ENCODE measurements at places on chromosomes 7 and 10.

- no peak for DNase-seq
These were observed 57.4 kb upstream of the SDK1 start for GRCh38 chr7:3243680-3244079.

GRCh38 chr7:95396136-95397032 lies at the start of gene PON3:
TSS of gene PON3 (minus strand) at chr7:95396375. CDS start at chr7:95396350, 25 bp downstream.
- DNase-seq, result no peak

DNA sequence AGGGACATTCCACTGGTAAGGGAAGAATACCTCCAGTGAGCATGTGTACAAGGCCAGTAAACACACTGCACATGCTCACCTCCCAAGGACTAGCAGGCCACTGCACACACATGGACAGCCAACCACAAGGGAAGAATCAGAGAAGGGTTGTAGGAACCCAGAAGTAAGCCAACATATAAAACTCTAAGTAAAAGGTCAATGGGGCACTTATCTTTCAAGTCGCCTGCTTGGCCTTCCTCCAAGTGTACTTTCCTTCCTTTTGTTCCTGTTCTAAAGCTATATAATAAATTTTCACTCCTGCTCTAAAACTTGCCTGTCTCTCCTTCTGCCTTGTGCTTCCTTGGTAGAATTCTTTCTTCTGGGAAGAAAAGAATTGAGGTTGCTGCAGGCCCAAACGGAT lies 33.0 kb downstream of the ORC5 start:
- DNase-seq, result no peak

DNA sequence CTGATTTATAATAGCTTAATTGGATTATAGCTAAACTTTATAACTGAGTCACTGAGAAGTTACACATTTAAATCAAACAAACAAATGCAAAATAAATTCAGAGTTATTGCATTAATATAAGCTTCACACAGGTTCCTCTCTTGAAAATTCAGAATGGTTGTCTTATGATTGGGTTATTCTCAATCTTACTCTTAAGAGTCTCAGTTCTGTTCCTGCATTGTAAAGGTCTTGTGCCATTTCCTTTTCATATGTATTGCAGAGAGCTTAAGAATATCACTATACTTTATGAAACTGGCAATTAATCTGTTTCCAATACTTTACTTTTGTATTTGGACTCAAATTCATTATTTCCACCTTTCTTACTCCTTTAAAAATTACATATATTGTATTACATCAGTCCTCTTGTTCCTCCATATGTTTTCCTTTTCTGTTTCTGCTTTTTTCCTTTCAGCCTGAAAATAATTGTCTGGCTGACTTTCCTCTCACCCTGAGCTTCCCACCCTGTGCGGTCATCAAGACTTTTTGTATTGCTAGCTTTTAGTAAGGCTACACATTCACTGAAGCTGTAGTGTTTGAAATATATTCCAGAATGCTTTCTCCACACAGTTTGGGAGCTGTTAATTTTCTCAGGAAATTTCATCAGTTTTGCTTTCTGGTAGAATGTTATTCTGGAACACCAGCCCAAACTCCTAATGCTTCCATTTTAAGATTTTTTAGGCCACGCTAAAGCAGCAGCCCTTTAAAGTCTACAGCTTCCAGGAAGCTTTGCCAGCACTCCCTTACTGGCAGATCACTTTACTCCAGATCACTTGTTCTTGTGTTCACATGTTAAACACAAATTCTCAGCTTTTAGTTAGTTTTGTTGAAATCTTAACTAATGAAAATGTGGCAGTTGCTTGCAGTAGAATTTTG lies 139.4 kb downstream of the KCND2 start:
- DNase-seq, result no peak

DNA sequence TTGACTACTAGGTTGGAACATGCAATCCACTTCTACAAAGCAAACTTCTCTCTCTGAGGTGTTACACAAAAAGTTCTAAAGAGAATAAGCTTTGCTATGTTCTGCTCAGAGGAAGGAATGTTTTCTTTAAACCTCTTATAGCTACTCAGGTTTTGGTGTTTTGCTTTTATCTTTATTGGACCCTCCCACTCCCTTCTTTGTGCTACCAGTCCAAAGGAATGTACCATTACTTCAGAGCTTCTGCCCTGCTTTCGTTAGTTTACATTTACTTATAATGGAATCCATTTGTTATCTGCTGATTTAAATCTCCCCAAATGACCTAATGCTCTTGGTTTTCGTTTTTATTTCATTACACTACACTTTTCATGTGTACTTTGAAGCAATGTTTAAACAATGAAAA lies 154.9 kb downstream of the ATE1 start:
- peak; percentile 50 for DNase-seq

DNA sequence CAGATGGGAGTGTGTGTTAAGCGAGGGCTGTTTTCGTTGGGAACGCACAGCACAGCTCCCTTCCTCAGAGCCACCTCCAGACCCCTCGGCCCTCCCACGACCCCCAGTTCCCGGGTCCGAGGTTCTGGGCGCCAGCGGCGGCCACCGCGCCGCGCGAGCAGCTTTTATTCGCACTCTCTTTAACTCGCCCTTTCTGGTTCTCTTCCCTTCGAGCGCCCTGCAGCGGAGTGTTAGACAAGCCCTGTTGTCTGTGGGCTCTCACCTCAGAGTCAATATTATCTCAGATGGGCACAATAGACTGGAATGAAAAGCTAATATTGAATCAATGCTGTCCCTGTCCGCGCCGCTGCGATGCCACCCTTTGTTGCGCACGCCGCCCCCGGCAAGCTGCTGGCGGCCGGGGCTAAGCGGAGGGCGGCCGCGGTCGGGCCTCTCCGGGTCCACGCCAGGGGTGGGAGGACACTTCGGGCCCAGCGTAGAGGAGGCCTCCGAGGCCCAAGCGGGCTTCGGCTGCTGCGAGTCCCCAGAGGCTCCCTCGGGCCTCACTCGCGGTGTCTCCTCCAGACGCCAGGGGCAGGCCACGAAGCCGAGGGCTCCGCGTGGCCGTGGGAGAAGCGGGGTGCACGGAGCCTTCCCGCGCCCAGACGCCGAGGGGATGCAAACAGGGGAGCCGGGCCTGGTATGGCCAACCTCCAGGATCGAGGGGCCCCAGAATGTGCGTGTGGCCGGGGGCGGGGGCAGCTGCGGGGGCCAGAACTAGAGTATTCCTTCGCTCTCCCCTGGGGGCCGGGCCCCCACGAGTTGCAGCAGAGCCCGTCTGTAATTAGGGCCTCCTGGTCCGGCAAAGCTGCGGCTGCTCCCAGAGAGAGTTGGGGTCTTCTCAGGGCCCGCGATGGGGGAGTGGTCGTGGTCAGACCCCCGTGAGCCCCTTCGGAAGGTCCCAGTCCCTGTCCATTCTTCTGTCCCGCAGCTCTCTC lies 7.9 kb upstream of the EMX2 start:
- no peak for DNase-seq

GRCh38 chr10:11161910-11162309 lies 144.2 kb downstream of the CELF2 start:
- no peak for DNase-seq

DNA sequence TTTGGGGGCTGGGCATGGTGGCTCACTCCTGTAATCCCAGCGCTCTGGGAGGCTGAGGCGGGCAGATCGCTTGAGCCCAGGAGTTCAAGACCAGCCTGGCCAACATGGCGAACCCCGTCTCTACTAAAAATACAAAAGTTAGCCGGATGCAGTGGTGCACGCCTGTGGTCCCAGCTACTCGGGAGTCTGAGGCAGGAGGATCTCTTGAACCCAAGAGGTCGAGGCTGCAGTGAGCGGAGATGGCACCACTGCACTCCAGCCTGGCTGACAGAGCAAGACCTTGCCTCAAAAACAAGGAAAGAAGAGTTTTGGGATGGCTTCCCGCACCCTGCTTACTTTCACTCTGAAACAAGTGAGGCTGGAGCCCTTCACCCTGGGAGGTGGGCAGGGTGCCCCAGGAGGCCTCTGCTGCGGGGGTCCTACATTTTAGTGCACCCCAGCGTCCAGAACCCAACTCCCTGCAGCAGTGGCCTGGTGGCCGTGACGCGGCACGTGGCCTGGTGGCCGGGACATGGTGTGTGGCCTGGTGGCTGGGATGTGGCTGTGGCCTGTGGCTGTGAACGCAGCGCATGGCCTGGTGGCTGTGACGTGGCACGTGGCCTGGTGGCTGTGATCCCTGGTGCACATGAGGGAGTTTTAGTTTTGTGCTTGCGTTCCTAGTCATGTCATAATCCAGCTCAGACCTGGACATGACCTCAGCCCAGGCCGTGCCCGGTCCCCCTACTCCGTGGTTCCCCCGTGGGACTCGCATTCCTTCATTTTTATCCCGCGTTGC lies 9.3 kb downstream of the KNDC1 start:
- no peak for DNase-seq

DNA sequence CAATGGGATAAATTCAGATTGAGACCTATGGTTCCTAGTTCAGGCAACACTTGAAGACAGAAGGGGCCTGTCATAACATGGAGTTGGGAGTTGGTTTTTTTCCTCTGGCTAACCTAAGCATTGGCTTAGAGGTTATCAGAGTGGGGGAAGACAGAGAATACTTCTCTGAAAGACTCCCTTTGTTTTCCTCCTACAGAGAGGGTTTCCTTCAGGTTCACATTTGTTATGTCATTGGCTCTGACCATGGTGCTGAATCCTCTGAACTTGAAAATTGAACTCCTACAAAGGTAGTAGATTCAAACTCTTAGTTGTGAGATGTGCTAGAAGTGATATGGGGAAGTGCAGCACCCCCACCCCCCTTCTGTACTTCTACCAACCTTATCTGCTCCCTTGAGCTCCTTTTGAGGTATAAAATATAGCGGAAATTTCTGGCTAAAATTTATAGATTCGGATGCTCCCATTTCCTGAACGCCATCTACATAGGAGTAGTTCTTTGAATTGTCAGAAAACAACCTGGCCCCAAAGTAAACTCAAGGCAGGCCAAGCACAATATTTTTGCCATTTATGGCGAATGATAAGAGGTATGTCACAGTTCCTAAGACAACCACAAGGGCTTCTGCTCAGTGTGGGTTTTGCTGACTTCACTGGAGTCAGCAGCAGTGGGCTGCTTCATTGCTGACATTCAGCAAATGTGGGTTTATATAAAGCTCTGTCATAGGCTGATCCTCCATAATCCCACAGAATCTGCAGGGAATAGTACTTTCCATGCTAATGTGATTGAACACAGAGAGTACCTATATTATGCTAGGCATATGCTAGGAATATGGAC lies 131.6 kb upstream of the KLF14 start:
- no peak for DNase-seq

- DNase-seq, result no peak
These were observed 22.5 kb upstream of the ADRB1 start for GRCh38 chr10:114021154-114021553.

Measured in fibroblast of skin of abdomen (primary cell).